ENCODE measurements at places on chromosomes 16 and 17.

GRCh38 chr17:44008205-44008909 is 3.9 kb downstream of the NAGS start:
- DNase-seq: no peak

- DNase-seq: no peak
These were observed 235.0 kb downstream of the NTN1 start for GRCh38 chr17:9256361-9256750.

DNA sequence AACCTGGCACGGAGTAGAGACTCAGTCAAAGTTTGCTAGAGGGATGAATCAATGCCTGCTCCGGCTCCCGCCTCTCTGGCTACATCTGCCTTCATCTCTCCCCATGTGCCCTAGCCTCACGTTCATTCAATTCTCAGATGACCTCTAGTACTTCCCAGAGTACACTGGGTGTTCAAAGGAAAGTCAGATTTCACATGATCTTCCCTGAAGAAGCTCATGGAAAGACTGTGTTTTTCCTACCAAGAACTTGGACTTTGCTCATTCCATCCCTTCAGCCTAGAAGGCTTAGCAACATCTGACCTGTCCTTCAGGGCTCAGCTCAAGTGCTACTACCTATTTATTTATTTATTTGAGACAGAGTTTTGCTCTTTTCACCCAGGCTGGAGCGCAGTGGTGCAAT is 11.1 kb upstream of the TNK1 start:
- no peak for DNase-seq

DNA sequence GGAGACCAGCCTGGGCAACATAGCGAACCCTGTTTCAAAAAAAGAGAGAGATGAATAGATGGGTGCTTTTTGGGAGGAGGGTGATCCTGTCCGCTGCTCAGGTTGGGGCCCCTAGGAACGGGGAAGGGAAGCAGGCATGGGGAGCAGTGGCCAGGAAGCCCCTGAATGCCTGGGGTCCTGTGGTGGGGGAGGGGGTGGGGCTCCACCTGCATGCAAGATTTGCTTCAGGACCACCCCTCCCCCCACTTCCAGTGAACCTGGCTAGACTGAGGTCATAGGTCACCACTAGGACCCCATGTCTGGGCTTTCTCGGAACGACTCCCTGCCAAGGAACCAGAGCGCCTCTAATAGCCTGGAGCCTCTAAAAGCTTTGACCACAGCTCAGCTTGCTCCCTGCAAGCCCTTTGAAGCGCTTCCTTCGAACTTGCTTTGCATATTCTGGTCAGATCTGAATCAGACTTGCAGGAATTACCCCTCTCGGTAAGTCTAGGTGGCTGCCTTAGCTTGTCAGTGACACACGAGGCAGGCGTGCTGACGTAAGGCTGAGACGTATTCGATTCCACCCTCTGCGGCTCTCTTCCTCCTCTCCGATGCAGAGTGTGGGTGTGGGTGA is 3.7 kb downstream of the SOCS3 start:
- DNase-seq: peak; percentile 96

DNA sequence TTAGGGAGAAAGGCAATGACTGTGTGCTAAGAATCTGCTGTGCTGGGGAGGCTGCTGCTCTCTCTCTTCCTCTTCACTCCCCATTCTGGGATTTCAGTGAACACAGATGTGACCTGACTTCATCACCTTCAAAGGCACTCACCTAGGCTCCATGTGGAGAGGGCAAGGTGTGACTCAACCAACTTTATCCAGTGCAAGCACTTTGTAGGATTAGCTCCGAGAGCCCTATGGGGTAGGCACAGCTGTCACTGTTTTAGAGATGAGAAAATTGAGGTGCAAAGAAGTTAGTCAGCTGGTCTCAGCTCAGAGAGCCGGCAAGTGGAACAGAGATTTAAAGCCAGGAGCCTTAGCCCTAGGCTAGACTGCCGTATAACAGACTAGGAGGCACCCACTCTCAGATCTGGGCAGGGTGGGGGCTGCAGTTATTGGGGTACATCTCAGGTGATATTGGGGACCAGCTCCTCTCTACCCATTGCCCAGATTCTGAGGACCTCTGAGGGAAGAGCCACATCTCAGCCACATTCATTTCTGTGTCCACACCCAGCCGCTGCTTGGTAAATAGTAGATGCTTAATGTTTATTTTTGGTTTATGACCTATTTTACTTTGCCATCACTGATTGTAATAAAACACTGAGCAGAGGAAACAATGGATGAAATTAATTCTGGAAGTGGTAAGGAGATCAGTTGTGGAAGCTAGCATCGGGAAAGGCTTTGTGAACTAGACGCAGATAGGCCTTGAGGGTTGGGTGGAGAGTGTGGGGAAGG is 138.8 kb downstream of the CCDC182 start:
- no peak for DNase-seq

DNA sequence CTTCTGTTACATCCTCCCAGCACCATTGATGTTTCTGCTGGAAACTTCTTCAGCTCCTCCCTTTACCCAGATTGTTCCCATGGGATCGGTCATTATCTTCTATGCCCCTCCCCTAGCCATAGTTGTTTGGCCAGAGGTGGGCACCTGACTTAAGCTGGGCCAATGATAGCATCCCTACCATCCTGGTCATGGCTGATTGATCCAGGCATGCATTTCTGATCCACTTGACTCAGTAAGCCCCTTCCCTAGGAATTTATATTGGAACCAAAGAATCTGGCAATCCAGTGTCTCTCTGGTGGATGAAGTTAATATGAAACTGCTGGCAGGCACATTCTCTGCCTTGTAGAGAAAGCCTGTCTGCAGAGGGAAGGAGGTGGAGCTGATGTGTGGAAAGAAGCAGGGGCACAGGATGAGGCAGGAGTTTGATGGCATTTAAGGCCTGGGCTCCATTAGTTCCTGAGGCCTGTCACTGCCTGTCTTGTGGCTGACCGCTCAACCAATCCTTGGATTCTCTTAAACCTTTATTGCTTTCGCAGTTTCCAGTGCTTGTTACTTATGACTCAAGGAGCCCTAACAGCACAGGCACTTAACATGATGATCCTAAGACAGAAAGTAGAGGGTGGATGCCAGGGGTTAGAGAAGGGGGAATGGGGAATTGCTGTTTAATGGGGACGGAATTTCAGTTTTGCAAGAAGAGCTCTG is 152.4 kb downstream of the ABCC12 start:
- DNase-seq: no peak

GRCh38 chr16:80407265-80407987 is 133.4 kb upstream of the DYNLRB2 start:
- DNase-seq: no peak

DNA sequence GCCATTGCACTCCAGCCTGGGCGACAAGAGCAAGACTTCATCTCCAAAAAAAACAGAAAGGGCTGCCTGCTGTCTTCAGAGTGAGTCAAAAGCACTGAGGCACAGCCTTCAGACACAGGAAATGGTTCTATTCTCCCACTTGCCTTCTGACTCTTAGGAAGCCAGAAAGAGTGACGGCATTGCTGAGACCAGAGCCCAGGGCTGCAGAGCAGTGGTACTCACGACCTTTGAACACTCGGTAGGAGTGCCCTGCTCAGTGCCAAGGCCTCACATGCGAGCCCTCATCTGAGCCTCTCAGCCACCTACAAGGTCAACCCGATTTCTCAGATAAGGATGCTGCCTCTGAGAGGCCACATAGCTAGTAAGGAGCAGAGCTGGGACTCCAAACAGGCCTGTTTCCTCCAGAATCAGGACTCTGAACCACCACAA is 3.5 kb upstream of the ITGAE start:
- DNase-seq: no peak

DNA sequence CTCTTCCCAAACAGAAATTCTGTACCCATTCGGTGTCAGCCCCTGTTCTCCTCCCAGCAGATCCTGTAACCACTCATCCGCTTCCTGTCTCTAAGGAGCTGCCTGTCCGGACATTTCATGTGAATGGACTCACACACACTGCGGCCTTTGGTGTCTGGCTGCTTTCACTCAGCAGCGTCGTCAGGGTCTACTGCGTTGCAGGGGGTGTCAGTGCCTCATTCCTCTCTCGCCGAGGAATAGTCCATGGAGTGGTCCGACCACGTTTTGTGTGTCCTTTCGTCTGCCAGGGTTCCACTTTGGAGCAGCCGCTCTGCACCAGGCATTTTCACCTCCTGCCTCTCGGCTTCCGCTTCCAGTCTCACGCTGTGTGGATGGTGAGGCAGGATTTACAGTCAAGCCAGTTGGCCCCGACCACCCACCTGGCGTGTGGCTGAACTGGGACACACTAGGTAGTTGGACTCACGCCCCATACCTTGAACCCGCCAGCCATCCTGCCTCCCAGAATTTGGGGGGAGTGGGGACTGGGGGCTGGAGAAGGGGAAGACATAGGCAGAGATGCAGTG is 188.2 kb upstream of the CIBAR2 start:
- no peak for DNase-seq

DNA sequence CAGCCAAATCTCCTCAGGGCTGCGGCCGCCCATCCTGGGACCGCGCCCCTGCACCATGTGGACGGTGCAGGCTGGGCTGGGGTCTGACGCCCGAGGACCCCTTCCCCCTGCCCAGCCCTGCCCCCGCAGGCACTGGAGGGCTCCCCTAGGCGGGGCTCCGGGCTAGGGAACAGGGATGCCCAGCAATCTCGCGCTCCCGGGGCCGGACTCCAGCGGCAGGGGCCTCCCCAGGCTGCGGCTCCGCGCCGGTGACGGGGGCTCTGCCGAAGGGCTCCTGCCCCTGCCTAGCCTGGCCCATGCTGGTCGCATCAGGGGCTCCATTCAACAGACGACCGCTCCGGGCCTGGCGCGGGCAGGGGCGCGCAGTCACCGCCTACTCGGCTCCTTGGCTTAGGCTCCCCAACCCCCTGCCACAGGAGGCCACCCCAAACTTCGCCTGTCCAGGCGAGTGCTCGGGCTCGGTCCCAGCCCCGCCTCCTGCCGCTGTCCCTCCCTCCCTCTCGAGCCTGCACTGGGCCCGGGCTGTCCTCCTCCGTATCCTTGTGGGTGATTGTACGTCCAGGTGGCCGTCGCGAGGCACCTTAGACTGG is 27.4 kb upstream of the ADORA2B start:
- DNase-seq: no peak

DNA sequence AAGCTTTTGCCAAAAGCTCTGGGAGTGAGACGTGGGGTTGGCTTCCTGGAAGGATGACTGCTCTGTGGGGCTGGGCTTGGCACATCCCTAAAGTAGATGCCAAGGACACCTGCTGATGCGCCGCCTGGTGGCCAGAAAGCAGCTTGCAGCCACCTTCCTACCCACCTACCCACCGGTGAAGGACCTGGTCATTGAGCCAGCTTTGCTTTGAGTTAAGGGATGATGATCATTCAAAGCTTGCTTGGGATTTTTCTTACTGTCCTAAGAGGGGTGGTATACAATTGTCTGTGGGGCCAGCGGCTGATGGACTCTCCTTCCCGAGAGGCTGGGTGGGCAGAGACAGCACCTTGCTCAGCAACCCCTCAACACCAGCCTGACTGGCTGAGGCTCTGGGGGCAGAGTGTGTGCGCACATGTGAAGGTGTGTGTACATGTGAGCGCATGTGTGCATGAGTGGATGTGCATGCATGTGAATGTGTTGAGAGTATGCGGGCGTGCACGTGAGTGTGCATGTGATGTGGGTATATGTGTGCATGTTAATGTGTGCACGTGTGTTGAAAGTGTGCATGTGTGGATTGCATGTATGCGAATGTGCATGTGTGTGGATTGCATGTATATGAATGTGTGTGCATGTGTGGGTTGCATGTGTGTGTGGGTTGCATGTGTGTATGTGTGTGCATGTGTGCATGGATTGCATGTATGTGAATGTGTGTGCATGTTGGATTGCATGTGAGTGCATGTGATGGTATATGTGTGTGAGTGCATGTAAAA is 18.6 kb downstream of the C1QTNF1 start:
- peak; percentile 60 for DNase-seq

DNA sequence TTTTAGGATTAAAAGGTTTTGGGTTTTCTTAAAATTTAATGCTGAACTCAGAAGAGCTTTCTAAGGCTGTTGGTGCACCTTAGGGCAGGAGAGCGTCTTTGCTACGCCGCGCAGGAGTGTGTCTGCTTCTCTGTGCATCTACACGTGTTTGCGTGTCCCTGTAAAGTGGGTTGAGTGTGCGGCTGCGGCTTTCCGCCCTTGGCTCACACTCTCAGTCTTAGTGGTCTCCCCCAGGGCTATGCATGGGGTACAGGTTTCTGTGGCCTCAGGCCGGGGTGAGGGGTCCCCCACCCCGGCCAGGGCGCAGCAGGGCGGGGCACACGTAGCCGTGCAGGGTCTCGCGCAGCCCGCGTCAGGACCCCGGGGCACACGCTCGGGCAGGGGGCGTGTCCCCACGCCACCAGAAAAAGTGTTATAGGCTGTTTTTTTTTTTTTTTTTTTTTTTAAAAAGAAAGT is 727 bp upstream of the TENT4B start:
- DNase-seq: peak; percentile 74

- DNase-seq: no peak
These were observed 9.1 kb downstream of the TUBG1 start for GRCh38 chr17:42618442-42619150.

Data from CD4-positive, alpha-beta T cell treated with Interleukin-21 for 1 hour (primary cell).